ENCODE measurements at places on chromosomes 7 and 10.

DNA sequence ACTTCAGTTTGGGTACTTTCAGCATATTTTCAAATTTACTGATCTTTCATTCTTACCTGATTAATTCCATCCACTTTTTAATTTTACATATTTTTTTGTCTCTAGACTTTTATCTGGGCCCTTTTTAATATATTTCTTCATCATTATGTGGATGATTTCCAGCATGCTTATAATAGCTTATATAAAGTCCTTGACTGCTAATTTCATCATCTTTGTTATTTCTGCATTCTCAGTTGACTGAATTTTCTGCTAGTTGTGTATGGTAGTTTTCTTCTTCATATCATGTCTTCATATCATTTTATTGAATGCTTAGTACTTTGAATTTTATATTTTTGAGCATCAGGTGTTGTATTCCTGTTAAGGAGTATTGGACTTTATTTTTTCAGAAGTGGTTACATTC, 39.6 kb downstream of the STAM start:
- H3K27me3 ChIP-seq, result no peaks in the 10 kb centered on the region
- peaks cover 17% of the 10 kb centered on the region for H3K36me3 ChIP-seq
- no peak overlapping the region for H3K4me3 ChIP-seq
- DNase-seq, result no peak
- H3K27ac ChIP-seq, result no peak overlapping the region
- peaks cover 12% of the 10 kb centered on the region for H3K4me1 ChIP-seq

- peaks cover 16% of the 10 kb centered on the region for H3K4me1 ChIP-seq
- no peak for DNase-seq
- no peaks in the 10 kb centered on the region for H3K27me3 ChIP-seq
- no peak overlapping the region for H3K27ac ChIP-seq
Measured at GRCh38 chr7:46738796-46739195, 817.7 kb upstream of the IGFBP3 start.

GRCh38 chr7:157432541-157432956, 95.7 kb downstream of the DNAJB6 start:
- peak overlapping the region; percentile 23 for H3K4me3 ChIP-seq
- H3K36me3 ChIP-seq, result no peaks in the 10 kb centered on the region
- peaks cover 9% of the 10 kb centered on the region for H3K4me1 ChIP-seq
- DNase-seq, result no peak

DNA sequence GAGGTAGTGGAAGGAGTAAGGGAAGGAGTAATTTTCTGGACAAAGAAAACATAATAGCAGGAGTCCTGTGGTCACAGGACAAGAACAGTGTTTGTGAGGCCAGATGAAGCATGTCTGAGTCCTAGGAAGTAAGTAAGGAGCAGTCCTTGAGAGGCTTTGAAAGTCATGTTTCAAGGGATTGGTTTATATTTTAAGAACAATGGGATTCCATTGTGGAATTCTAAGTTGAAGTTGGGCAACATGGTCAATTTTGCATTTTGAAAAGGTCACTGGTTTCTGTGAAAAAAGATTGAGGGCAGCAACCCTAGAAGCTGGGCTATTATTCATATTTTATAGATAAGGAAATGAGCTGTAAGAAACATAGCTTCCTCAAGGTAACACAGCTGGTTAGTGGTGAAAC, 10.8 kb upstream of the SLC25A28 start:
- H3K27me3 ChIP-seq, result no peaks in the 10 kb centered on the region
- no peaks in the 10 kb centered on the region for H3K4me1 ChIP-seq
- no peak overlapping the region for H3K27ac ChIP-seq
- no peaks in the 10 kb centered on the region for H3K36me3 ChIP-seq
- no peak overlapping the region for H3K4me3 ChIP-seq
- DNase-seq, result no peak

DNA sequence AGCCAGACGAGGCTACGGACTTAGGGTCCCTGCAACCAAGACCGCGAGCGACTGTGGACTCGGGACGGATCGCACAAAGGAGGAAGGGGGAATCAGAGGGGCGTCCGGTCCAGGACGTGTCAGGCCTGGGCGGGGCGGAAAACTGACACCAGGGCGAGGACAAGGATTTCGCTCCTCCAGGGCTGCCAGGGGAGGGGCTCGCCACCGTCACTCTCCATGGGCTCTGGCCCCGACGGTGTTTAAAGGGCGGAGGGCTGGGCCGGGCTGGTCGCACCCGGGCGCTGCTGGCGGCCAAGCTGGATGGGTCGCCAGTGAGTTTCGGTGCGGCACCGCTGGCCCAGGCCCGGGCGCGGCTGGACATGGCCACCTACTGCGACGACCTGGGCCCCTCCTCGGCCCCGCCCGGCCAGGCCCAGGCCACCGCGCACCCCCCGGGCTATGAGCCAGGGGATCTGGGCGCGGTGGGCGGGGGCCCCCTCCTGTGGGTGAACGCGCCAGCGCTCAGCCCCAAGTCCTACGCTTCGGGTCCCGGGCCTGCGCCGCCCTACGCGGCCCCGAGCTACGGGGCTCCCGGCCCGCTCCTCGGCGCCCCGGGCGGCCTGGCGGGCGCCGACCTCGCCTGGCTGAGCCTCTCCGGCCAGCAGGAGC, at the start of gene FOXI2:
TSS of gene FOXI2 (plus strand) at position 271 of the 648 bp plus-strand sequence. CDS start at position 360, 89 bp downstream.
- H3K27me3 ChIP-seq, result peaks cover 67% of the 10 kb centered on the region
- peak within 1 kb of the TSS; percentile 31 for H3K4me3 ChIP-seq
- H3K4me1 ChIP-seq, result peaks cover 30% of the 10 kb centered on the region
- no peak for DNase-seq
- peak within 1 kb of the TSS; percentile 65 for H3K27ac ChIP-seq

GRCh38 chr7:94398841-94399240, 4.1 kb downstream of the COL1A2 start:
- H3K27me3 ChIP-seq, result peaks cover 16% of the 10 kb centered on the region
- H3K27ac ChIP-seq, result no peak overlapping the region
- H3K4me3 ChIP-seq, result peak overlapping the region; percentile 67
- H3K36me3 ChIP-seq, result no peaks in the 10 kb centered on the region
- no peak for DNase-seq

- no peaks in the 10 kb centered on the region for H3K36me3 ChIP-seq
- no peaks in the 10 kb centered on the region for H3K27me3 ChIP-seq
Measured at GRCh38 chr10:88270871-88271713, 312.0 kb downstream of the RNLS start.

DNA sequence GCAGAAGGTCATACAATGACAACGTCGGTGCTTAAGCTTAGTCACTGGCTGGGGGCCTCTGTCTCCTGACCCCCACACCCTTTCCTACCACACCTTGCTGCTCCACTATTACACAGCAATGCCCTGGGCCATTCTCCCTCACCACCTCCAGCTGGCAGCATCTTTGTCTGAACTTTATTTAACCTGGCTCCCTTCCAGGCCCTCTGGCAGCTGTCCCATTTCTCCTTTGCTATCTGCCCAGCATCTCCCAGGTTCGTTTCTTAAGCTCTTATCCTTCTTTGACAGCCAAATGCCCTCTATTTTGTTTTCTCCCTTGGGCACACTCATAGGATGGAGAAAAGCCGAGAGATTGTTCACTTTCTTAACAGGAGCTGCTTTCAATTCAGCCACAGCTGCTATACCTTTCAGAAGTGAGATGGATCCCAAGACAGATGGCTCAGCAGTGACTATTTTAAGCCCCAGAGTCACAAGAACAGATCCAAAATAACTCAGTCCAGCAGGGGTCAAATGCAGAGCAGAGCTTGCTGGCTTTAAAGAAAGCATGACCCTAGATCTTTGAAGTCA, 1277.1 kb upstream of the AUTS2 start:
- peak; percentile 67 for DNase-seq
- H3K36me3 ChIP-seq, result no peaks in the 10 kb centered on the region

GRCh38 chr7:7018290-7018689, 164.1 kb upstream of the C1GALT1 start:
- H3K36me3 ChIP-seq, result no peaks in the 10 kb centered on the region
- H3K4me1 ChIP-seq, result no peaks in the 10 kb centered on the region
- H3K27ac ChIP-seq, result no peak overlapping the region

GRCh38 chr10:2791774-2792443, 275.4 kb upstream of the PFKP start:
- no peaks in the 10 kb centered on the region for H3K36me3 ChIP-seq
- H3K27ac ChIP-seq, result no peak overlapping the region
- no peaks in the 10 kb centered on the region for H3K4me1 ChIP-seq
- no peak overlapping the region for H3K4me3 ChIP-seq

GRCh38 chr7:25619381-25619780, 391.1 kb upstream of the NPVF start:
- peak overlapping the region; percentile 51 for H3K27ac ChIP-seq
- no peak overlapping the region for H3K4me3 ChIP-seq
- H3K36me3 ChIP-seq, result no peaks in the 10 kb centered on the region
- DNase-seq, result no peak
- H3K27me3 ChIP-seq, result no peaks in the 10 kb centered on the region

DNA sequence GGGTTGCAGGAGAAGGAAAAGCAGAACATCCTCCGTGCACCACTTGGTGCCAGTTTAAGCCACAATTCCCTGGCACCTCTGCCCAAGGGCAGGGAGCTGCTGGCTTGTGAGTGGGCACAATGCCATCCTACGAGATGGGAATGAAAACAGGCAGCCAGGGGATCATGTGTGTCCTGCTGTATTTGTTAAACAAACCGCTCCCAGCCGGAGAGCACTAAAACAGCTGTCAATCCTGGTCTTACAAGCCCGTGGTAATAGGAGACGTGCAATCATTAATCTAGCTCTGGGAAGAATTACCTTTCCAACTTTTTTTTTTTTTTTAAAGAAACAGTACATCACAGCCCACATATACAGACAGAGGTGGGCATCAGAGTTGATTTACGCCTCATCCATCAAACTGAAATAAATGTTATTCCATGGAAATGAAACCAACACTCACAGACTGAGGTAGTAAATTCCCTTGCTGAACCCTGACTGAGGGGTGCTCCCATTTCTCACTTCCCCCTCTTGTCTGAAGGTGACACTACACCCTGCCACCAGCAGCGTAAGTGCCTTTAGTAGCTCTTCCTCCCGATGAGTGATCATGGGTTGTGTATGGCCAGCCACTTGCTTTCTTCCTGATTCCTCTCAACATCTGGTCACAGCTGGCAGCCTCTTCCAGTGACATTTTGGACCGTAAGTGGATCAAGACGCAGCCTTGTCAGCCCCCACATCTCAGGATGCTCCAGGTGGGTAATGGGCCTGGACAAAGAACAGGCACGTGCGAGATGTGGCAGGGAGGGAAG, 143.8 kb downstream of the TEX36 start:
- H3K36me3 ChIP-seq, result no peaks in the 10 kb centered on the region
- H3K27ac ChIP-seq, result no peak overlapping the region
- no peaks in the 10 kb centered on the region for H3K4me1 ChIP-seq
- DNase-seq, result peak; percentile 49
- H3K4me3 ChIP-seq, result no peak overlapping the region

DNA sequence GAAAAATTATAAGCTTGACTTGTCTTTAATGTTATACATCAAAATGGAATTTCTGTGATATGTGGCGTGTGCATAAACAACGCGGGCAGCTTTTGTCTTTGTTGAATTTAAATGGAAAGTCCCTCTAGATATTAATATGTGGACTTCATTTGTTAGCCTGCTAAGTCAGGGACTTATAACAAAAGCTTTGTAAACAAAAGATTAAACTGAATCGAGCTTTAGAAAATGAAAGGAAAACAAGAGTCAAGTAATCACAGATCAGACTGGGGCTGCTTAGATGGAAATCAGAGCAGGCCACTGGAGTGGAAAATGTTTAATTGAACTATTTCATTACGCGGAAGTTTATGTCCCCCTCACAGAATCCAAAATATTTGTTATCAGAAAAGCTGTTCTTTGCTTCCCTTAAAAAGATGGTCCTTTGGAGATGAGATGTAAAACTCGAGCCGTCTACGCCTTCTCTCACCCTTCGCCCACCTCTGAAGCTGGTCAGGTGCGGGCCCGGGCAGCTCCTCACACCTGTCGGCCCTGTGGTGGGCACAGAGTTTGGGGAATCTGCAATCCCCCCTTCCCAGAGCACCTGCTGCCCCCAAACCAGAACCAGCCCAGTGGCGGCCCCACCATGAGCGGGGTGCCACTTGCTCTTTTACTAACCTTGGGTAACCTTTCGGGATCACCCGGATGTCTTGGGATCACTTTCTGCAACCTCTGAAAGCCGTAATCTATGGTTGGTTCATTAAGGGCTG, 116.2 kb downstream of the EBF3 start:
- H3K27ac ChIP-seq, result no peak overlapping the region
- H3K4me3 ChIP-seq, result no peak overlapping the region
- no peak for DNase-seq
- no peaks in the 10 kb centered on the region for H3K4me1 ChIP-seq

DNA sequence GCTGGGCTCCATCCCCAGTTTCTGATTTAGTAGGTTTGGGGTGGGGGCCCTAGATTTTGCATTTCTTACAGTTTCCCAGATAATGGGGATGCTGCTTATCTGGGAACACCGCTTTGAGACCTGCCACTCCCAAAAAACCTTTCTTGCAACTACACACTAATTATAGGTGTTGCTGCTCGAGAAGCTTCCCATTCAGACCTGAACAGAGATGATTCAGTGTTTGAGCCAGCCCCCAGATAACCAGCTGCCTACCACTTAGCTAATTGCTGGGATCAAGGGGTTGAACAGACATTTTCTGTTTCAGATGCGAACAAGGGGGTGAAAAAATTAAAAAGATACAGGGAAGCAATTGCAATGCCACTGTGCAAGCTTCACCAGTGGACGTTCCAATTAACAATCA, 448.5 kb downstream of the KCNMA1 start:
- no peak for DNase-seq
- no peaks in the 10 kb centered on the region for H3K27me3 ChIP-seq
- no peak overlapping the region for H3K4me3 ChIP-seq
- no peaks in the 10 kb centered on the region for H3K36me3 ChIP-seq

GRCh38 chr7:29622335-29623265, 59.0 kb downstream of the PRR15 start:
- no peak overlapping the region for H3K4me3 ChIP-seq
- no peaks in the 10 kb centered on the region for H3K4me1 ChIP-seq
- H3K27ac ChIP-seq, result no peak overlapping the region
- no peak for DNase-seq
- H3K27me3 ChIP-seq, result no peaks in the 10 kb centered on the region
- no peaks in the 10 kb centered on the region for H3K36me3 ChIP-seq

DNA sequence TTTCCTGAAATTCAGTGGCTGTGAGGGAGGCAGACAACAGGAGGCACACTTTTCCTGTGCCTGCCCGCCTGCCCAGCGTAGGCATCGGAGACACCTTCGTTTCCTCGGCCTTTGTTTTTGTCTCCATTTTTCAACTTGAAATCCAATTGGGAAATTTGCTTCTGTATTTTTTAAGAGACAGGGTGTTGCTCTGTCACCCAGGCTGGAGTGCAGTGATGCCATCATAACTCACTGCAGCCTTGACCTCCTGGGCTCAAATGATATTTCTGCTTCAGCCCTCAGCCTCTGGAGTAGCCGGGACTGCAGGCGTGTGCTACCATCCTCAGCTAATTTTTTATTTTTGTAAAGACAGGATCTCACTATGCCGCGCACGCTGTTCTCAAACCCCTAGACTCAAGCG, 116.8 kb downstream of the CYTH3 start:
- no peak for DNase-seq
- H3K4me3 ChIP-seq, result no peak overlapping the region
- H3K4me1 ChIP-seq, result no peaks in the 10 kb centered on the region
- H3K36me3 ChIP-seq, result peaks cover 25% of the 10 kb centered on the region
- no peaks in the 10 kb centered on the region for H3K27me3 ChIP-seq
- no peak overlapping the region for H3K27ac ChIP-seq

- peaks cover 17% of the 10 kb centered on the region for H3K4me1 ChIP-seq
- no peak for DNase-seq
- no peak overlapping the region for H3K27ac ChIP-seq
- H3K27me3 ChIP-seq, result peaks cover 36% of the 10 kb centered on the region
- H3K36me3 ChIP-seq, result no peaks in the 10 kb centered on the region
- H3K4me3 ChIP-seq, result no peak overlapping the region
Measured at GRCh38 chr10:121739114-121739513, 140.9 kb upstream of the FGFR2 start.

GRCh38 chr7:47759056-47759706, 177.3 kb upstream of the TNS3 start:
- no peaks in the 10 kb centered on the region for H3K27me3 ChIP-seq
- H3K36me3 ChIP-seq, result no peaks in the 10 kb centered on the region
- H3K27ac ChIP-seq, result no peak overlapping the region
- DNase-seq, result no peak

- peaks cover 32% of the 10 kb centered on the region for H3K27me3 ChIP-seq
- no peak overlapping the region for H3K4me3 ChIP-seq
Measured at GRCh38 chr10:1199345-1199673, 143.1 kb downstream of the WDR37 start.
